ENCODE measurements at places on chromosomes 16 and 17.

- peak; percentile 50 for DNase-seq
Measured at GRCh38 chr16:89052890-89053724, 40.5 kb upstream of the ACSF3 start.

DNA sequence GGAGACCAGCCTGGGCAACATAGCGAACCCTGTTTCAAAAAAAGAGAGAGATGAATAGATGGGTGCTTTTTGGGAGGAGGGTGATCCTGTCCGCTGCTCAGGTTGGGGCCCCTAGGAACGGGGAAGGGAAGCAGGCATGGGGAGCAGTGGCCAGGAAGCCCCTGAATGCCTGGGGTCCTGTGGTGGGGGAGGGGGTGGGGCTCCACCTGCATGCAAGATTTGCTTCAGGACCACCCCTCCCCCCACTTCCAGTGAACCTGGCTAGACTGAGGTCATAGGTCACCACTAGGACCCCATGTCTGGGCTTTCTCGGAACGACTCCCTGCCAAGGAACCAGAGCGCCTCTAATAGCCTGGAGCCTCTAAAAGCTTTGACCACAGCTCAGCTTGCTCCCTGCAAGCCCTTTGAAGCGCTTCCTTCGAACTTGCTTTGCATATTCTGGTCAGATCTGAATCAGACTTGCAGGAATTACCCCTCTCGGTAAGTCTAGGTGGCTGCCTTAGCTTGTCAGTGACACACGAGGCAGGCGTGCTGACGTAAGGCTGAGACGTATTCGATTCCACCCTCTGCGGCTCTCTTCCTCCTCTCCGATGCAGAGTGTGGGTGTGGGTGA lies 3.7 kb downstream of the SOCS3 start:
- peak; percentile 32 for DNase-seq

DNA sequence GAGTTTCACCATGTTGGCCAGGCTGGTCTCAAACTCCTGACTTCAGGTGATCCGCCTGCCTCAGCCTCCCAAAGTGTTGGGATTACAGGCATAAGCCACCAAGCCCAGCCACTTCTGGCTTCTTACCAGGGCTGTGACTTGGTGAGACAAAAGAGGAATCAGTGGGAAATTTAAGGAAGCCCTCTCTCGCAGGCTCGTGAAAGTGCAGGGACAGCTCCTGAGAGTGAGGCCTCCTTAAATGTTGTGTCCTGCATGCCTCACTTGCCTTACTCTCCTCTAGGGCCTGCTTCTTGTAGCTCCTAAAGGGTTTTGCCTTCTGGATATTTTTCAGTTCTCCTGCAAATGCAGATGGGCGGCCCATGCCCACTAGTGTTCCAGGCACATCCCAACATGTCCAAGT lies 5.2 kb downstream of the AHSP start:
- no peak for DNase-seq

- peak; percentile 26 for DNase-seq
Measured at GRCh38 chr16:1097800-1098199, 1.8 kb upstream of the C1QTNF8 start.

GRCh38 chr17:30780343-30780742 lies 44.1 kb downstream of the CRLF3 start:
- no peak for DNase-seq

DNA sequence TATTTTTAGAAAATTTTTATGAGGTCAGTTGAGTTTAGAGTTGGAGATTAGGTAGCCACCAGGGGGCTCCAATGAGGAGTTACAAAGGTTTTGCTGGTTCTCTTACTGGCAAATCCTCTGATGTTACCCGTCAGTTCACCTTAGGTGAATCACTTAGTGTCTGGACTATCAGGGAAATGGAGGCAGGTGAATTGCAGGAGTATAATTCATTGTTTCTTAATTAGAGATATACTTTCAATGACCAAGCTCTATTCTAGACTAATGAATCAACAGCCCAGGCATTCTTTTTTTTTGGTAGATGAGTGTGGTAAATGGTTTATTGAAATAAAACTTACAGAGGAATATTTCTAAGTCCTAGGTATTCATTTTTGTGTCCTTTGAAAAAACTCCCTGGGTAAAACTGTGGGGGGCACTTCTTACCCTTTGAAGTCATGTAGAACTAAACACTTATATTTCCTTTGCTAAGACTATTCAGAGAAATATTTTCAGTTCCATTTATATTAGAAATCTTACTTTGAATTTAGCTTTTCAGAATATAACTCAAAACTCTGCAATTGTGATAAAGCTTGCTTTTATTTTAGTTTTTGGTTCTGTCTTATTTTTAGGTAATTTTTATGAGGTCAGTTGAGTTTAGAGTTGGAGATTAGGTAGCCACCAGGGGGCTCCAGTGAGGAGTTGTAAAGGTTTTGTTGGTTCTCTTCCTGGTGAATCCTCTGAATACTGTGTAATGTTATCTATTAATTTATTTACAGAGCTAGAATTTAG lies 17.7 kb downstream of the PSMD11 start:
- no peak for DNase-seq

GRCh38 chr16:69796285-69797118 lies 34.4 kb downstream of the WWP2 start:
- no peak for DNase-seq

DNA sequence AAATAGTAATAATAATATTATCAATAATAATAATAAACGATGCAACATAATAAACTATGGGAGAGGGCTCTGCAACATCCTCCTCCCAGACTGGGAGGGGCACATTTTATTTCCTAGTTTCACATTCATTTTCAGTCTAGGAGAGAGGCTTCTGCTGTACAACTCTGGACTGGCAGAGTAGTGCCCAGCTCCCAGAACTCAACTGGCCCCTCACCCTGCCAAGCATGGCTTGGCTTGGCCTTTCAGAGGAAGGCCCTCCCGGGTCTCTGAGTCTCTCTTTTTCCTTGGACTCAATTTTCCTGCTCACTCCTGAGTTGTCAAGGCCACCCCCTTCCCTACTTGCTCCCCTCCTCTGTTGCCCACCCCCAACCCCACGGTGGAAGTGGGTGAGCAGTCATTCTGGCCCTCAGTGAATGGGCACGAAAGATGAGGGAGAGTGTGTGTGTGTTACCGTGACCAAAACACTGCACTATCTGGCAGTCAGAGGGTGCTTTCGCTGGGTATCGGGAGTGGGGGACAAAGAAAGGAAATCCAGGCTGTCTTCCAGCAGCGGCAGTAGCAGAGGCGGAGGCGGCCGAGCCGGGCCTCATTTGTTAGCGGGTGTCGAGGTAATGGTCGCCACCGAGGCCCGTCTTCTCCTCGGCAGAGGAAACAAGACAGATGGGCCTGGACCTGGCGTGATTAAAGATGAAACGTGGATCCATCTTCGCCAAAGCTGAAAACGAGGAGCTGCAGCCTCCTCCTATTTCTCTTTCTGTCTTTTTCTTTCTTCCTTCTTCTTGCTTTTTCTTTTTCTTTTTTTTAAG lies 2.3 kb downstream of the HOXB4 start:
- no peak for DNase-seq

GRCh38 chr17:19270704-19271611 lies 33.8 kb downstream of the EPN2 start:
- DNase-seq: no peak

GRCh38 chr17:1365445-1366039 lies 34.5 kb downstream of the YWHAE start:
- peak; percentile 43 for DNase-seq

DNA sequence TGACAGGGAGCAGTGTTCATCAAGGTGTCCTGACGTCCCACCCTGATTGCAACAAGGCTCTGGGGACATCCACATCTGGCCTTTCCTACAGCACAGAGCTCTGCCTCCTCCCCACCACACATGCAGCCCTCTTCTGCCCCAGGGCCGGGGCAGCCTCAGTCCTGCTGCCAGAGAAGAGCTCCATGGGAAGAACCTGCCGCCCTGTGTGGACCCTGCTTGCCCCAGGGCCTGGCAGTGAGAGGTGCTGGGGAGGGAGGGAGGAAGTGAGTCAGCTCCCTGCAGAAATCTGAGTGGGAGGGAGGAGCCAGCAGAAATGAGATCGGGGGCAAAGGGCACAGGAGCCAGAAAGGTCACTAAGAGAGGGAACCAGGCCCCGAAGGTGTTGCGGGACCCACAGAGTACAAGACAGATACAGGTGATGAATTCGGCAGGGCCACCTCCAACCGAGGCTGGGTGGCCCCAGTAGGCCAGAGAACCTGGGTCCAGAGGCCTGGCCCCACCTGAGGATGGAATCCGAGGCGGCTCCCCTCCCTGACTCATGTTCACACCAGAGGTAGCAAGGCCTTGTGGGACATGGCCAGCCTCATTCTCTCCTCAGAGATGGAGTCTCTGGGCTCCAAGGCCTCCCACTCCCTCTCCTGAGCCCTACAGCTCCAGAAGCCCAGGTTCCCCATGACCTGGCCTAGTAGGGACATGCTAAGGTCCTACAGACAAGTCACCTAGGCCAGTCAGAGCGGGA lies 24.8 kb downstream of the MYO18A start:
- DNase-seq: no peak

GRCh38 chr17:1906662-1907101 lies 76.9 kb downstream of the RPA1 start:
- DNase-seq: no peak

- no peak for DNase-seq
Measured at GRCh38 chr16:17227278-17227677, 243.5 kb downstream of the XYLT1 start.

DNA sequence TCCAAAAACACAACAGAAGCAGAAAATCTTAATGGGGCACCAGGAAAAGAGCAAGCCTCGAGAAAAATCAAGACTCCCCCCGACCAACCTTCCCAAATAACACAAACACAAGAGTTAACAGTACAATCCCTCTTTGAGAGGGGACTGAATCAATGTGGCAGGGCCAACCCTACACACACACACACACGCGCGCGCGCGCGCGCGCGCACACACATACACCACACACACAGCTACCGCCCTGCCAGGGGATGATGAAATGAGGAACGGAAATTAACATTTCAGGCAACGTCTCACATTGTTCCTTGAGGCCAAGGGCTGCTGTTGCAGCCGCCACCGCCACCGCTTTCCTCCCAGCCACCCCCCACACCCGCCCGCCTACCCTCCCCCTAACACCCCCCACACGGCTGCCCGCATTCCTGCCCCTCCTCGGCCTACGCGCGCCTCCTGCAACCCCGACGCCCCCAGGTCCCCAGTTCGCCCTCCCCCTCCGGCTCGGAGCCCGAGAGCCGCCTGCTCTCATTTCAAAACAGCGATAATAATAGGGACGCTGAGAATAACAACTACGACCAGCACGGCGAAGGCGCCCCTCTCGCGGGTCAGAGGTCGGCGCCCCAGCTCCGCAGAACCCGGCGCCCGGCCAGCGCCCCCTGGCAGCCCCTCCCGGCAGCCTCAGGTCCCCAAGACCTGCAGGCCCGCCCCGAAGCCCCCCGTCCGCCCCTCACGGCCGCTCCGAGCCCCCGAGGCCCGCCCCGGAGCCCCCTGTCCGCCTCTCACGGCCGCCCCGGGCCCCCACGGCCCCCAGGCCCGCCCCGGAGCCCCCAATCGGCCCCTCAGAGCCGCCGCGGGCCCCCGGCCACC lies 1.1 kb downstream of the ANKRD11 start:
- peak; percentile 71 for DNase-seq

- no peak for DNase-seq
Measured at GRCh38 chr17:64240741-64241347, 22.2 kb downstream of the TEX2 start.

DNA sequence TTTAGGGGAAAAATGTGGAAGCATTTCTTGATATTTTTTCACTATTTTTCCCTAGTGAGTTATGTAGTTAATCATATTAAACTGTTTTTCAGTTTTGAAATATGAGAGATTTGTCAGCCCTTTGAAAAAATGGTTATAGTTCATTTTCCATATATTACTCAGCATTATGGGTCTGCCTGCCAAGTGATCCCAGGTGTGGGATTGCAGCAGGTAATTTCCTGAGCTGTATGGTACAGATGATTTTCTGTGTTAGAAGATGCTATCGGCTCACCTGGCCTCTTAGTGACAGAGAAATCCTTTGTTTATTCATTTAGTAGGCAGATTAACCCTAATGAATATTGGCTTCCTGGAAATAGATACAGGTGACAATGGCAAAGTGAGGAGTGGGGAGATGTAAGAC lies 275.1 kb upstream of the TBX2 start:
- no peak for DNase-seq

- DNase-seq: no peak
Measured at GRCh38 chr17:27597188-27597580, 33.8 kb upstream of the LGALS9 start.

DNA sequence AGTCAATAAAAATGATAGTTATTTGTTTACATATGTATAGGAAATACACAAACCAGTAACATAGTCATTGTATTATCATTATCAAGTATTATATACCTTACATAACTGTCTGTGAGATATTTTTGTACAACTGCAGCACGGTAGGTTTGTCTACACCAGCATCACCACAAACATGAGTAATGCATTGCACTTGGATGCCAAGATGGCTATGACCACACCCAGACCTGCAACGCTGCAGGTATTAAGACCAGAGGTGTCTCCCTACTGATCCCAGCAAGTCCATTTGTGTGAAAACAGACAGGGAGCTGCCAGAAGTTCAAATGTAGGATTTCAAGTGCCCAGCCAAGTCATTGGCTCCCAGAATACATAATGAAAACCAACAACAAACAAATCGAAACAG lies 34.2 kb upstream of the NOS2 start:
- no peak for DNase-seq

- DNase-seq: no peak
Measured at GRCh38 chr17:3959921-3960601, 4.2 kb downstream of the ATP2A3 start.

- DNase-seq: no peak
Measured at GRCh38 chr17:17712268-17712924, 31.1 kb downstream of the RAI1 start.

DNA sequence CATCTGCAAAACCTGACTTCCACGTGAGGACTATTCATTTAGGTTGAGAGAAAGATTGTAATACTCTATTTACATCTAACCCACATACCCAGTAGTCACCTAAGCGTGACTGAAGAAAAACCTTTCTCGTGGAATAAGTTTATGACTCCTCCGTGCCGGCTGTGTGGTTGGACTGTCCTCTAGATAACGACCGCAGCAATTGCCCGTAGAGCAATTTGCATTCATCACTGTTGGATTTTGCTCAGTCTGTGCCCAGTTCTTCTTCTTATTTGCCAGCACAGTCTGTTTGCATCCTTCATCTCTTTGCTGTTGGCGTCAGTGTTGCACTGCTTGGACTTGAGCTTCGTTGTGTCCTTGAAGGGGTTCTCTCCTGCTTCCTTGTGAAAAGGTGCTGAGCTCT lies 131.3 kb downstream of the CYB561 start:
- DNase-seq: no peak

All from occipital lobe (tissue), 3 donors.